Stimulated activated CD4-positive, alpha-beta T cell treated with anti-CD3 and anti-CD28 coated beads, Interleukin-1b, Interleukin-23, amount 100 ng/mL, for 1 hour (primary cell): ENCODE measurements at places on chromosomes 4 and X.

DNA sequence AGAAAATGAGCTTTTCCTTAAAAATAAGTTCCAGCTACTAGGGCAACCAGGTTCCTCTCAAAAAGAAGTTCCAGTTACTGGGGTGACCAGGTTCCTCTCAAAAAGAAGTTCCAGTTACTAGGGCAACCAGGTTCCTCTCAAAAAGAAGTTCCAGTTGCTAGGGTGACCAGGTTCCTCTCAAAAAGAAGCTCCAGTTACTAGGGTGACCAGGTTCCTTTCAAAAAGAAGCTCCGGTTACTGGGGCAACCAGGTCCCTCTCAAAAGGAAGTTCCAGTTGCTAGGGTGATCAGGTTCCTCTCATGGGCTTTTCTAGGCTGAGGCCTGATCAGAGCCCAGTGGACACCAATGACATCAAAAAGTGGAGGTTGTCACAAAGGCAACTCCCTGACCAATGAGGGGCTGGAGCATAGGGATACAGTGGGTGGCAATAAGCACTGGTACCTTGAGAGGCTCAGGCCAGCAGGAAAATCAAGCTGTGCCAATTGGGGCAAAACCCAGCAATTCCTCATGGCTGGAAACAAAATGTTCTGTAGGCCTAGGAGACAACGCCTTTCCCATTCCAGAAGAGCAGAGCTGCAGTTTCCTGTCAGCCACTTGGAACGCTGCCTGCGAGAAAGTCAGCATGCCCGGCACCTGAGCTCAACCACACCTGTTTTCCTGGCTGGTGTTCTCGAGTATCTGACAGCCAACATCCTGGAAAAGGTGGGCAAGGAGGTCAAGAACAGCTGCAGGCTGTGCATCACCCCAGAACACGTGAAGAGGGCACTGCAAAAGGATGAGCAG, 12.3 kb upstream of the SYTL5 start:
- DNase-seq, result no peak

DNA sequence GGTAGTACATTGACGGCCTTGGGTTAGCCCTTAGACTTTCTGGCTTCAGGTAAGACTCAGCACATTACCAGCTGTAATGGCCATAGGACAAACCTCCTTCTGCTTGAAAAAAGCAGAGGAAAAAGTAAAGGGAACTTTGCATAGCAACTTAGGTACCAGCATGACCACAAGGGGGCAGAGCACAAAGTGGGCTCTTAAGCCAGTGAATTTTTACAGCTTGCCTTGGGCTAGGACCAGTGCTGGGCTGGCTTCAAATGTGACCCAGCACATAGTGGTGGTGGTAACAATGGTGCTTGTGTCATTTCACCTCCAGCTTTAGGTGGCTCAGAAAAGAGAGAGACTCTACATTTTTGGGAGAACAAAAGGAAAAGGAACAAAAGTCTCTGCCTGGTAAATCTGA, 66.1 kb downstream of the KLHL4 start:
- no peak for DNase-seq

GRCh38 chr4:153072661-153073060, 131.6 kb upstream of the TRIM2 start:
- DNase-seq, result no peak

GRCh38 chr4:120763650-120764049, 158.9 kb downstream of the PRDM5 start:
- no peak for DNase-seq

GRCh38 chr4:83107631-83108030, 6.9 kb downstream of the PLAC8 start:
- no peak for DNase-seq

- DNase-seq, result no peak
These were observed 5.6 kb upstream of the SMIM31 start for GRCh38 chr4:164748375-164748774.

DNA sequence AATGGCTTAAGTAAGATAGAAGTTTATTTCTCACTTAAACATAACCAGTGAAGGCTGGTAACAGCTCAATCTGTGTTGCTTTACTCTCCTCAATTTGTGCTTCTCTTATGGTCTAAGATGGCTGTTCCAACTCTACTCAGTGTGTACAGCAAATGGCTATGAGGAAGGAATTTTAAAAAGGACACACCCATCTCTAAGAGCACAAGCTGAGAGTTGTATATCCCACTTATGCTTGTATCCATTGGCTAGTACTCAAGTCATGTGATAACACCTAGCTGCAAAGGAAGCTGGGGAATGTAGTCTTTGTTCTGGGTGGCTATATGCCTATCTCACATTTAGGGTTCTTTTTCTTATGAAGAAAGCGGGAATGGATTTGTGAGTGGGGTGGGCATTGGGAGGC, 63.3 kb downstream of the GPAT3 start:
- no peak for DNase-seq

DNA sequence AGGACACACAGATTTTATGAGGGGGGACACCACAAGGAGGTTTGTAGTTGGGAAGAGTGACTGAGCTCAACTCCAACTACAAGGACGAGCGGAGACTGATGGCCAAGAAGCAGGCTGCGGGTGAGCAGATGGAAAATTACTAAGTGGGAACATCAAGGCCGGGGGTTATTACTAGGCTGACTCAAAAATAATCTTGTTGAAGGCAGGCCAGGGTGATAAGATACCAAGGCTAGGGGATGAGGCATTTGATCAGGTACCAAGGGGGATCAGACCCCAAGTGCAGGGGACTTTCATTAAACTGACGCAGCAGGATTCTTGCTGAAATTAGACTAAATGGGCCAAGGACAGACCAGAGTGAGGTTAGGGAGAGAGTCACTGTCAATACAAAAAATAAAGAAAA, 119.4 kb upstream of the SORBS2 start:
- DNase-seq, result no peak

DNA sequence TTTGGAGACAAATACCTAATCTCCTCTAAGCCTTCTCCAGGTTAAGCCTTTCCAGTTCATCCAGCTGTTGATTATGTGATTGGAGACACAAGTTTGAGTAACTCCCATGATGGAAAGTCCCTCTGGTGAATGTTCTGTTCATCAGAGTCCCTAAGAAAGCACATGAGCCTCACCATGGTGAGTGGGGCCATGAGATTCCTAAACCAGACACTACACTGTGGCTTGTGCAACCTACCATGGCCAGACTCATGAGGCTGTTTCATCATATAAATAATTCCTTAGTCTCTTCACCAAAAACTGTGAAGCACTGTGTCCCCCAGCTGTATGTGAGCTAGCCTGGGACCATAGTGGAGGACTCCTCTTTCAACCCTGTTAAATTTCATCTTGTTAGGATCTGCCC, 14.4 kb downstream of the PKD2 start:
- no peak for DNase-seq

- no peak for DNase-seq
These were observed 20.2 kb downstream of the MSL3 start for GRCh38 chrX:11778230-11778629.
